ENCODE measurements at places on chromosomes 7 and 10.

DNA sequence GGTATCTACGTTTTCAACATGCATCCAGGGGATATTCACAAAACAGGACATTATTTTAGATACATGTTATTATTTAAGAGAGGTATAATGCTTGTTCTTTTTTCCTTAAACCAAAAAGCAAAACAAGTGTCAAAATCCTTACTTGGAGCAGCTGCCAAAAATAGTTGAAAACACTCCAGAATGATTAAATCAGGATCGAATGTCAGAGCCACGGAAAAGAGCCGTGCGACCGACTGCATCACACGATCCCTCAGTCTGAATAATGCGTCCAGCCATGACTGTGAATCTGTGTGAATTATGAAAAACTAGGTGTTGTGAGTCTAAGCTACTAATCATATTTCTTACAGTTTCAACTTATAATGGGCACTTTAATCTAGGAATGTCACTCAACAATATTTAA lies 126.0 kb downstream of the PARD3 start:
- DNase-seq, result no peak

- DNase-seq, result no peak
Observed at GRCh38 chr7:151174246-151175046, 7.0 kb upstream of the GBX1 start.

- no peak for DNase-seq
Observed at GRCh38 chr7:74103219-74103772, 19.7 kb downstream of the LIMK1 start.

DNA sequence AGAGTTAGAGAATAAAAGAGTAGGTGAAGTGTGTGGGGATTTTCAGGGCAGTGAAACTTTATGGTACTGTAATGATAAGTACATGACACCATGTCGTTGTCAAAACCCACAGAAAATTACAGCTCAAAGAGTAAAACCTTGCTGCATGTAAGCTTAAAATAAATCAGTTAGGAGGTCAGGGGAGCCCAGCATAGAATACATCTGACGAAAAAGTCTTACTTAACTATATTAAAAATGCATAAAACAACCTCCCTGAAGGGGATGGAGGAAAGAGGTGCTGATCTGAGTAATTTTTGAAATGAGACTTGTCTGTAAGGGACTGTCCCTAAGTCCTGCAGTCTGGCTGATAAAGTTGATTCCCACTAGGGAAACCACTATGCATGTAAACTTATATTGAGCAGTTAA lies 49.8 kb upstream of the AKR1E2 start:
- DNase-seq, result no peak

- peak; percentile 11 for DNase-seq
Observed at GRCh38 chr7:32357535-32358277, 132.5 kb downstream of the LSM5 start.

DNA sequence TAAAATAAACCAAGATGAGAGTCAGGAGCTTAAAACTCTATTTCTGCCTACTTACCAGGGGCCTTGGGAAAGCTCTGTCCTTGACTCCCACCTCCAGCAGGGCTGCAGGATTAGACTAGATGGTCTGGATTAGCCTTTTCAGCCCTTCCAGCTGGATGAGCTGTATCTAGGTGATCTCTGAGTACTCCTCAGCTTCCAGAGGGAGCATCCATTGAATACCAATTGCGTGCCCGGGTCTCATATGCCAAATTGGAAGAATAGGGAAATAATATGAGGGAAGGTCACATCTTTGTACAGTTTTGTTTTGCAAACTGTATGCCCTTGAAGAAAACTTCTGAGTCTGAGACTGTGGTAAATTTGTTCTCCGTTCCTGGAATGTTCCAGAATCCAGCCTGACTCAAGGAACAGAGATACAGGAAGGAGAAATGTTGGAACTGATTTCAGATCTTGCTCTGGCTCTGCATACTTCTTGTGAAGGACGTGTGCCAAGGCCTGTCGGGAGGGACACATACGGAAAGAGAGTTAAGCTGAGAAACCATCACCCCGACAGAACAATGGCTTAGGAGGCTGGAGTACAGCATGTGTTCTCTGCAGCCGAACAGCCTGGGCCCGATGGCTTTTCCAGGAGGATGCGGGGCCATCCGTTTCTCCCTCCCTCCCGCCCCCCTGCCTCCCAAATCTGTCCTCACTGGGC lies 44.9 kb downstream of the MINDY4 start:
- no peak for DNase-seq

GRCh38 chr7:1100386-1100785 lies 12.5 kb downstream of the GPER1 start:
- DNase-seq, result no peak

DNA sequence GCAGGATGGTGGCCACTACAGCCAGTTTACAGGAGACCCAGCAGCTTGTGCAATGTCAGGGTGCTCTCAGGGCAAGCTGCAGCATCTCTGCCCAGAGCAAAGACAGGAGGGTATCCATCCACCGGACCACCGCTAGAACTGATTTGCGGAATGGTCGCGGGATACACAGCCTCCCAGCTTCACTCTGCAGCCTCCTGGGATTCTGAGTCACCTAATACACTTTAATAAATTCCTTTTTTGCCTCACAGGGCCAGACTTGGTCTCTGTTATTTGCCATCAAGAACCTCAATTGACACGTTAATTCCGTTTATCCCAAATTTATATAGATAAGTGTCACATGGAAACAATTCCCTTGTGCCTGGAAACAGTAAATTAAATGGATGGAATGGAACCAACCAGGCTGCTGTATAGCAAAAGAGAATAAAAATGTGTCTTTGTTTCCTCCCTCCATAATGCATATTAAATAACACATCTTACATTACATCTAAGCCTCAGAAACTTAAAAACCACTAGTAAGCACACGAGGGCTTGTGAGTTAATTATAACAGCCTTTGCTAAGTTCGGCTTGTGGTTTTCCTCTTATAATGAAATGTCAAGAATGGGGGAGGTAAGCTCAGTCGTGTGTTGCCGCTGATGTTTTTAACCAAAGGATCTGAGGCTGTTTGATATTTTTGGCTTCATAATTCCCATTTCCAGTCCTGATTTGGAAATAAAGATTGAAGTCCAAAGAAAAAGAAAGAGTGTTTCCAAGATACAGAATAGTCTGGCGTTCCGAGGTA lies 52.1 kb downstream of the ADRB1 start:
- no peak for DNase-seq

DNA sequence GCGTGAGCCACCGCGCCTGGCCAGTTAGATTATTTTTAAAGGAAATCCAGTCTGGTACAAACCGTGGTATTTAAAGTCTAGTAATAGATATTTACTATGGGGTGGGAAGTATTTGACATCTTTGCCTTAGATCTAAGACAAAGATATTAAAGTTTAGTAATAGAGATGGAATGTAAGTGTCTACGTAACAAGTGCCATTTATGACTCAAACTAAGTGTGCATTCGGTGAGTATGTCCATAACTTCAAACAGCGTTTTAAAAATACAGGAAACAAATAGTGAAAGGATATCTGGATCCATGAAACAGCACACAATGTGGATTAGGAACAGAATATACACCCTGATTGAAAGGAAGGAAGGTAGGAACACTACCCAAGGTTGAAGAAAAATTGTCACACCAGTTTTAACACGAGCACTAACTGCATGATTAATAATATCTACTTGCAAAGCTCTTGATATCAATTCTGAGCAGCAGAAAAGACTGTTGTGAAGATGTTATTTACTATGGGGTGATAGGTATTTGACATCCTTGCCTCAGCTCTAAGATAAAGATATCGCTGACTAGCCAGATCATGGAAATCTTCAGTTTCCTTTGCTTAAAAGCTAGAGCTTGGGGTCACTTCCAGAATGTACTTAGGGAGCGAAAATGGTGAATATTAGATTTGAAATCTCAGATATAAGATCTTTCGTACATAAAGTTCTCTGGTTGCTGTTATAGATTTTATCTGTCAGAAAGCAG lies 48.7 kb downstream of the EPC1 start:
- DNase-seq, result no peak

DNA sequence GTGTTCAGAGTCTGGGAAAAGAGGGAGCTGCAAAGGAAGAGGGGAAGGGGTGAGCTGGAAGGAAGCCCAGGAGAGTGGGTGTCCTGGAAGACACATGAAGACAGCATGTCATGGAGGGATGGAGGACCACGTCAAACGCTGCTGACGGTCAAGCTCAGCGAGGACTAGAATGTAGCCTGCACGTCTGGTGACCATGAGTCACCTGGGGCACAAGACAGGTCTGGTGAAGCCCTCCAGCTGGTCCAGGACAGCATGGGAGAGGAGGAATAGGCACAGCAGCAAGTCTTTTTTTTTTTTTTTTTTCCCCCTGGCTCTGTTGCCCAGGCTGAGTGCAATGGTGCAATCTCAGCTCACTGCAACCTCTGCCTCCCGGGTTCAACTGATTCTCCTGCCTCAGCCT lies 19.6 kb upstream of the AMZ1 start:
- DNase-seq, result no peak

- no peak for DNase-seq
Observed at GRCh38 chr7:4612939-4613841, 68.9 kb upstream of the FOXK1 start.

DNA sequence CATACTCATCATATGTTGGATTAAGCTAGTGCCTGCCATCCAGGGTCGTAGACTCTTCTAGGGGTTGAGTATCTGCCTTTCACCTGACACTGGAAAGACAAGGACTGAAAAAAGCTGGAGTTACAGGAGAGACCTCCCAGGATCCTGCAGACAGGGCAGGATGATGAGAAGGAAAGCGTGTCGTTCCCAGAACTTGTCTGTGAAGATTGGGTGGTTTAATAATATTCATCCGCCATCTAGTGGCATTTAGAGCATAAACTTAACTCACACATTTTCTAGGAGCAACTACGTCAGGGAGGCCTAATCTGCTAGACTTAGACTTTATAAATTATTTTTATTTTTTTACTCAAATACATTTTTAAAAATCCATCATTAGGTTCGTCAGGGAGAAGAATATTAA lies 59.6 kb downstream of the ADRB1 start:
- DNase-seq, result no peak

DNA sequence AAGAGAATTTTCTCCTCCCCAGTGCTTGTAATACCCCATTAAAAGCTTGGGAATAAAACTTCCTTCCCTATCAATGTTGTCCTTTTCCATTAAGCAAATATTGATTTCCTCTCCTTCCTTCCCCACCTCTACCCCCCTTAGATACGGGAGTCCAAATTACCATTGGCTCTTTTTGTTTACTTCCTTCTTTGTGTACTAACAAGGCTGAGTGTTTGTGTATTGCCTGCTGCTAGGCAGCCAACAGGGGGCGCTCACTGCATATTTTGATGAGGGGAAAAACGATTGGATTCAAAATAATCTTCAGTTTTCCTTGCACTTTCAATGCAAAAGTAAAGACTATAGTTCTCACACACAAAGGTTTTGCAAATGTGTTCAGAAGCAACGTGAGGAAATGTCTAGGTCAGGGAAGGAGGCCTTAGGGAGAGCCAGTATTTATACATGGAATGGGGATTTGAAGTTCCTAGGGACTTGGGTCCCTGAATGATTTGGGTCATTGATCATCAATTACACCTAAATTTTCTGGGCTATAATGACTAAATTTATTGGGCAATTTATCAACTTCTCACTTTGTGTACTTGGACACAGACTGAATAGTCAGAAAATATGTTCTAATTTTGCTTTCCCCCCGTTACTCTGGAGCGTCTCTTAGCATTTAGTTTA lies 23.6 kb upstream of the VPS41 start:
- peak; percentile 43 for DNase-seq

DNA sequence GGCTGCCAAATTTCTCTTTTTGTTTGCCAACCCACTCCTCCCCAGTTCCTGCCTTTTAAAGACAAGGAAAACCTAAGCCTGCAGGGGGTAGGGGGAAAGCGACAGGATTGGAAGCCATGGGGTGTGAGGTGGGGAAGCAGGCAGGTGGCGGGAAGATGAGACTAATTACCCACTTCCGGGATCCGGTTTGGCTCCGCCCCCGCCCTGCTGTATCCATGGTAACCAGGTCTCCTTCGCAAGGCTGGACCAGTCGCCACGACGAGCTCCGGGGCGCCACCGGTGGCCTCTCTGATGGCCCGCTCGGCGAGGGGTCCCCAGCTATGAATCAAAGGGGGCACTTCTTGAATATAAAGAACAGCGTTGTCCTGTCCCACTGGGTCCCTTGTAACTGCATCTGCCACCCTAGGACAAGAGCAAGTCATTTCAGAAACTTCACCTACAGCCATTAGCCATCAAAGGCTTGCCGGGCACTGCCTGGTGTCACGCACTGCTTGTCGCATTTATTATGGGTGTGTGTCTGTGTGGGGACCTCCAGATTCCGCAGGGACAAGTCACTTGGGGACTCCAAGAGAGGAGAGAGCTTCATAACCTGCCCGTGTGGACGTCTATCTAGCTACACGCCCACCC lies 55.4 kb upstream of the LMTK2 start:
- peak; percentile 50 for DNase-seq

DNA sequence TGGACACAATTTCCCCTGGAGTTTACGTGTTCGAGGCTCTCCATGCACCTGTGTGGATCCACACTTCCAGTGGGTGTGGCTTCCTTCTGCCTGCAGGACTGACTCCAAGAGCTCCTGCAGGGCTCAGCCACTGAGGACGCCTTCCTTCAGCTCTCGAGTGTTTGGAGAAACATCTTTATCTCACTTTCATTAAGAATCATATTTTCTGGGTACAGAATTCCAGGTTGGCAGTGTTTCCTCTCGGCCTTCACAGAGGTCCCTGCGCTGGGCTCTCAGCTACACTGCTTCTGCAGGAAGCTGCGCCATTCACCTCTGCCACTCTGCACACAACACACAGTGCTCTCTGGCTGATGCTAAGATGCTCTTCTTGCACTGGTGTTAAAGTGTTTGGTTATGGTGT lies 69.9 kb upstream of the NKX6-2 start:
- DNase-seq, result no peak

DNA sequence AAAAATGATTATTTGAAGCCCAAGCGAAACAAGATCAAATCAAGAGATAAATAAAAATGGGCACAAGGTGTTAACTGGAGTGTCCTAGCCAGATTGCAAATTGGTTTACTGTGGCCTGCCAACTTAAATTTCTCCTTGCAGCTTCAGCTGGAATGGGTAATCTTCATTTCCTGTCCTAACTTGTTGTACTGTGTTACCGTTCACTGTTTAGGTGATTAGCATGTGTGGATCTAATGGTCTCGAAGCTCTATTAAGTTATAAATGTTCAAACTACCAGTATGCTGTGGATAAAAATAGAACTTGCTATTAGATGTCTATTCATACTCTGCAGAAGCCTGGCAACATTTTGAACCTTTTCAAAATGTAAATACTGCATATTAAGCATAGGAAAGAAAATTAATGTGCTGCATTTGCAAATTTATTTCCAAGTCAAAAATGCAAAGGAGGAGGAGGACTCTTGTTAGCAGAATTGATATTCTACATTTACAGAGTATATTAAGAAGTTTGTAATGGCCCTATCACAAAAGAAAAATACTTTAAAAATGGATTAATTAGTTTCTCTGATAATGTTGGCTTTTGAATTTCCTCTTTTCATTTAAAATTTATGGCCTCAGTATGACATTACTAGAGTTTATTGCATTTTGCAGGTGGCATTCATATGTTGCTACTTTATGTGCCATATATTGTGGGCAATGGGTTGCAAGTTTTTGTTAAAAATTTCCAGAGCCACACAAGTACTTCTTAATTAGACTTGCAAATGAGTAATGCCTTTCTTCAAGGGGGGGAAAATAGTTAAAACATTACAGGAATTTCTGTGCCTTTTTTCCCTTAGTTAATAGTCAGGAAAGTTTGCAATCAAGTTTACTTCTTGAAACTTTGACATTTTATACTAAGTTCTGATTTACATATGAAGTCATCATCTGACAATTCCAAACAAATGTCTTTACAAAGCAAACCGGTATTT lies 92.1 kb downstream of the CABCOCO1 start:
- DNase-seq, result no peak

Data from NCI-H1092 (cell line).